DMS79 (cell line): ENCODE measurements at places on chromosomes 5 and 9.
A peak's percentile ranks its signal among the peaks of the same experiment; 100 is the strongest.

DNA sequence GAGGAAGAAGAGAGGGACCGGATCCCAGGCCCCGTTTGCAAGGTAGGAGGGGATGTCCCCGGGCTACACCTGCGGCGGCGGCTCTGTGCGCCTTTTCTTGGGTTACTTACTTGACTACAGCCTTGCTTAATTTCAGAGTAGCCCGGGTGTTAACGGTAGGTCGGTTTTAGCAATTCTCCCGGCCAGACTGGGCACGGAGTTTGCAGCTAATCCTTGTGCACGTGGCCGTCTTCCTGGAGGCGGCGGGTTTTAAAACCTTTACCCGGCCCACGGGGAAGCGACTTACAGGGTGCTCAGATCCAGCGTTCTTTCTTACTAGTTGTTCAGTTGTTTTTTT, 313 bp downstream of the BRIX1 start:
- no peak for DNase-seq

DNA sequence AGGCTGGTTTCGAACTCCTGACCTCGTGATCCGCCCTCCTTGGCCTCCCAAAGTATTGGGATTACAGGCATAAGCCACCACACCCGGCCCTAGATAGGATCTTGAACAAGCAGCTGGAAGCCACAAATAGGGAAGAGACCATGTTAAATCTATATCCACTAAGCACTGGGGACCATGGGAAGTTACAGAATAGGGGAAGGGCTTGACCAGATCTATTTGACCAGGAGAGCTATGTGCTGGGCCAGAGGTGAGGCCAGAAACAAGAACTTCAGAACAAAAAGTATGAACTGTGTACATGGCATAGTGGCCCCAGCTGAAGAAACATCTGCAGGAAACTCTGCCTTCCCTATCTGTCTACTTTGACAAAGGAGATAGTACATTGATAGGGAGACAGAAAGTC, 10.8 kb downstream of the KLF4 start:
- no peak for DNase-seq

- no peak for DNase-seq
Observed at GRCh38 chr5:178131446-178131996, 707 bp downstream of the RMND5B start.

GRCh38 chr5:135106610-135107471, 72.8 kb upstream of the PITX1 start:
- DNase-seq = no peak

GRCh38 chr5:139417214-139417613, 13.3 kb upstream of the SPATA24 start:
- DNase-seq = peak; percentile 76

DNA sequence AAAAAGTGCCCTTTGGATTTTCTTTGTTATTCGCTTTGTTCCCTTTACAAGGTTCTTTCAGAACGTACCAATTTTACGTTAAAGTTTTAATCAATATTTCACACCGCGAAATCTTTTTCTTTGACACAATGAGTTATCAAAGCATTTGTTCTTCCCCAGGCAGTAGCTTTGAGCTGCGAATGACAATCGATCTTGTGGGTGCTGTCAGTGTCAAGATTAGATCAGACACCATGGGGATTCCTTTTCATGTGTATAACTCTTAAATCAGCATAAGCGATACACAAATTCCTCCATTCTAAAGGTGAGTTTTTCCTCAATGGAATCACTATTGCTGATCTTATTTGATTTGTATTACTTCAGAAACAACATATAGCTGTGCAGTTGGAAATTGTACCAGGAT, 145.5 kb downstream of the ST8SIA4 start:
- DNase-seq = no peak
